ENCODE measurements at places on chromosomes 2 and 18.

DNA sequence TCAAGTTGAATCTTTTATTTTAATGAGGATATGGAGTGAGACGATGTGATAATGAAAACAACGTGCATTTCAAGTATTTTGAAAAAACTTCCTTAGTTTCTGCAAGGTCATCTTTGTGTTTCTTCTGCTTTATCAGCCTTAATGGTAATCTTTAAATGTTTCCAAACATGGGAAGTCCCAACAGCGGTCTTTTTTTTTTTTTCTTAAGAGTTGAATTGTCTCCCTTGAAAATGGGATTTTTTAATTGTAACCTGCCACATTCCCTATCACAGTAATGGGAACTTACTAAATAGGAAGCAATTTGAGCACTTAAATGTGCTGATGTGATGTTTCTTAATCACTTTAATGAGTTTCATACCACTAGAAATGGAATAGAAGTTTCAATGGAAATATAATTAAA lies 45.8 kb downstream of the ATIC start:
- peak; percentile 55 for DNase-seq

DNA sequence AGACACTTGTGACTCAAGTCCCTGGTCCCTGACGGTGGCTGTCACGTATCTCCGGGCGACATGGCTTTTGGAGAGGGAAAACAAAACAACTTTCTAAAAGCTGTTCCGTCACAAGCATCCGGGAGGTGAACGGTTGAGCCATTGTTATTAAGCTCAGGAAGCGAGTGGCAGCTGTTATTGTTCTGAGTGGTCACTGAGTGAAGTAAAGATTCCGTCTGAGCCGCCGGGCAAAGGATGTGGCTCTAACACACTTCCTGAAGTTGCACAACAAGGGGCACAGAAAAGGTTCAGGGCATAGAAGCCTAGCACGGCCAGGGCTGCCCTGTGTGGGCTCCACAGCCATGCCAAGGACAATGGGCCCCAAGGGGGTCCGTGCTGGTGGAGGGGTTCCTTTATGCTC lies 24.3 kb downstream of the INPP5D start:
- DNase-seq, result no peak

DNA sequence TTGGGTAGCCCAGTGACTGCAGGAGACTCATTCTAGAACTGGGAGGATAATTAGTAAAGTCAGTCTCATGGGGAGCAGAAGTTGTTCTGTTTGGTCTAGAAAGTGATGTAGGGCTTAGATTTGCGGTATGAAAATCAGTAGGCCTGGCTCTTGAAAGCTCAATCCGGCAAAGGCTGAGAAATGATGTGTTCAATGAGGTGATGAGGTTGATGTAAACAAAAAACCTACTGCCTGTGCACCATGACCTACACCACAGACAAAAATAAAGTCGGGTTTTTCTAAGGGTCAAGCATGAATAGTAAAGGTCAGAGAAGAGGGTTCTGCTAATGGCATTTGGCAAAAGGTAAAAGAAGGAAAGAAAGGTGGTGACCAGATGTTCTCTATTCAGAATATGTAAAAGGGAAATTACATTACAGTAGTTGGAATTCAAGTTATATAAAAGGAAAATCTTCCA lies 80.8 kb upstream of the COL5A2 start:
- DNase-seq, result peak; percentile 23

DNA sequence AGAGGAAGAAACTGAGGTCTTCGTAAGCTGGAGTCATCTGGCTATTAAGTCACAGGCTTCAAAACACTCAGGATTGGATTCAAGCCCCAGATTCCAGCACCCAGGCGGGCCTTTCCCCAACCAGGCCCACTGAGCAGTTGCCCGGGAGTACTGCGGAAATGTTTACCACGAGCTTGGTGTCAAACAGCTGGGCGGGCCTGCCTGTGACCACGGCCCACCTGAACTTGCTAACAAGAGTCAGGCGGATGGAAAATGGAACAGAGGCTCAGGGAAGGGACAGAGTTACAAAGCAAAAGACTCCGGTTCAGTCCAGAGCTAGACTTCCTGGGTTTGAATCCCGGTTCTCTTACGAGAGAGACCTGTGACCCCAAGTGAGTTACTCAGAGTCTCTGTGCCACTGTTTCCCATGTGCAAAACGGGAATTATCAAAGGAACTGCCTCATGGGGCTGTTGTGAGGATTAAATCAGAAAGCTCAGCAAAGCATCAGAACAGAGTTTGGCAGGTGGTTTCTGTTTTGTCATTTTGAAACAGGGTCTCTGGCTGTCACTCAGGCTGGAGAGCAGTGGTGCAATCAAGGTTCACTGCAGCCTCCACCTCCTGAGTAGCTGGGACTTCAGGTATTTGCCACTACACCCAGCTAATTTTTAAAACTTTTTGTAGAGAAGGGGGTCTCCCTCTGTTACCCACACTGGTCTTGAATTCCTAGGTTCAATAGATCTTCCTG lies 49.0 kb upstream of the TFCP2L1 start:
- DNase-seq, result no peak

DNA sequence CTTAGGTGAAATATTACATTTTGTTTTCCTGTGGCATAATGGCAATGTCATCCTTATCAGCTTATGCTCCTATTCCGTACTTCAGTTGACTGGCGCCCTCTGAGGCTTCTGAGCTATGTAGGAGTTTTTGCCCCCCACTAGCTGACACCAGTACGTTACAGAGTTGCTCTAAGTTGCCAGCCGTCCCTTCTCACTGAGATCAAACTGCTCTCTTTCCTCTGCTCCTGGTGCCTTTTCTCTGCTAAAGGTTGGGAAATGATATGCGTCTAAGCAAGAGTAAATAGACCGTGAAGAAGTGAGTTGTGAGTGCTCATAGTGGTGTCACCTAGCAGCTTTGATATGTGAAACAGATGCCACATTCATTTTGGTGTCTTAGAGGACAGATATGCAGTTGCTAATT lies 99.2 kb downstream of the RAPGEF4 start:
- no peak for DNase-seq

DNA sequence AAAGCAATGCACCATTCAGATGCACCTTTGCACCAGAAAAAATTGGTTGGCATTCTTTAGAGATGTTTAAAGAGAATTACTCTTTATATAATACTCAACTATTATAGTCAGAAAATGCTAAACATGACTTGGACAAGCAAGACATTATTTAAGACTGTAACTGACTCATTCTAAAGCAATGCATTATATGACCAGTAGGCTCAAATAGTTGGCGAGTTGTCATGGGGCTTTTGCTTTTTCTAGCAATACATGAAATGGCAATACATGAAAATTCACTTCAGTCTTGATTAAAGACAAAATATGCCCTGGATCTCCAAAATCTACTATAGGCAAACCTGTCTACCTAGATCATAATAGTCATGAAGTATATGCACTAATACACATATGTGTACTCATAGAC lies 216.9 kb upstream of the VWC2L start:
- peak; percentile 82 for DNase-seq

- DNase-seq, result peak; percentile 75
These were observed 29.2 kb upstream of the TEX44 start for GRCh38 chr2:231563378-231563961.

DNA sequence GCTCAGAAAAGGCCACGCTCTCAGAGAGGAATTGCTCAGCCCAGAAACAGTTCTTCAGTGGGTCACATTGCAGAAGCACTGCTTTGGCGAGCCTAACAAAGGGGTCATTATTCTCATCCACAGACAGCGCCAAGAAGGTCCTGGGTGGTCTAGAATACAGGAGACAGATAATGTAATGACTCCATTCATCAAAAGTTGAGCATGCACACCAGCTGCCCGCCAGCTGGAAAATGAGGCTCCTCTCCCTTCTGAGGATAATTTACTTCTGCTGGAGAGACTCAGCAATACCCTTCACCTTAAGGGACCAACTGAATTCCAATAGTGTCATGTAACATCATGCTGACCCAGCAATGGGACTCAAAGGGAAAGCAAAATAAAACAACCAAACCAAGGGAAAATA lies 79.9 kb downstream of the TRIB2 start:
- no peak for DNase-seq

DNA sequence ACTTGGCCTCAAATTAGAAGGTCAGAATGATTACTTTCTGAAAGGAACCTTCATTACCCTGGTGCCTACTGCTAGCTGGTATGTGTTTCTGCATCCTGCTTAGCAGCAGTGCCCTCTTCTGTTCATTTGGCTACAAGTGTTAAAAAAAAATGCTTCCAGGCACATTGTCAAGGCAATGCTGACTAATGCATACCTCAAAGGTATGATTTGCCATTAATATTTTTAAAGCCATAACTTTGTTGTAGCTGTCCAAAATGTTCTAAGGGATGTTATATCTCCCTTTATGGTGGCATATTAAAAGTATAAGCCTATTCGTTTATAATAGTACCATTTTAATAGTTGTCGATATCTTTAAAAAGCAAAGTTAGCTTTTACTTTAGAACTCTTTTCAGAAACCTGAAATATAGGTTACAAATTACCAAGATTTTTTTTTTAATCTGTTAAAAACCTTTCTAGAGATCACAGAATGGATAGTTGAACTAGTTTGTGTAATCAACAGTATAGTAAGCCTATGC lies 52.0 kb upstream of the FAM171B start:
- peak; percentile 87 for DNase-seq

DNA sequence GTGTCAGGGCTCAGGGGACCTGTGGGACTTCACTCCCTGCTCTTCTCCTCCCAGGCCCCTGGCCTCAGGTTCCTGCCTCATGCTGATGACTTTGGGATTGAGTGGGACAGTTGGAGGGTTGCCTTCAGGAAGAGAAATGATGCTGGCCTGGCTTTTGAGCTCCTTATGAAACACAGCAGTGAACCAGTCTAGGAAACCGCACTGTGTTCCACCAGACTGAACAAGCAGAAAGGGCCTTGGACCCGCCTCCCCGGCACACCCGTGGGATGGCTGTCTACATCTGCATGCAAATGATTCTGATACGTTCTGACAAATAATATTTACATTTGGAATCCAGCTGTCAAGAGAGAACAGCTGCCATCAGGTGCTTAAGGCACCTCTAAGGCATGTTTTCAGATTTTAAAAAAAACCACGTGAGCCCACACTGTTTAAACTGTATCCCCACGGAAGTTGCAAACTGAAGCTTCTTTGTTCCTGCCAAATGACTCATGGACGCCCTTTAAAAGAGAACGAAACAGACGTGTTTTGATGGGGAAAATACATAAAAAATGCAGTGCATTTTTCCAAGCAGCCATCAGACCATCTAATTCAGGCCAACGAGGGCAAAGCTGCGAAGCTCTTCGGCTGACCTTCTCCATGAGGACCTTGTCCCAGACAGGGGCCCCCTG lies 27.6 kb upstream of the ASAP2 start:
- DNase-seq, result peak; percentile 92

- DNase-seq, result no peak
These were observed 90.9 kb downstream of the CAPN13 start for GRCh38 chr2:30716123-30716900.

- DNase-seq, result peak; percentile 7
These were observed 32.4 kb upstream of the RBBP8 start for GRCh38 chr18:22900558-22901238.

- no peak for DNase-seq
These were observed 98.3 kb upstream of the EPC2 start for GRCh38 chr2:148546270-148546669.

GRCh38 chr2:128282976-128283810 lies 35.5 kb downstream of the HS6ST1 start:
- no peak for DNase-seq

- no peak for DNase-seq
These were observed 57.4 kb downstream of the LINC00305 start for GRCh38 chr18:64091526-64091925.

GRCh38 chr2:102033031-102033749 lies 41.4 kb downstream of the IL1R2 start:
- peak; percentile 53 for DNase-seq

- peak; percentile 36 for DNase-seq
These were observed 1.5 kb downstream of the ARPC2 start for GRCh38 chr2:218218268-218219185.

GRCh38 chr2:650343-651310 lies 26.6 kb downstream of the TMEM18 start:
- peak; percentile 23 for DNase-seq

GRCh38 chr2:218168016-218168415 lies 1.3 kb upstream of the CXCR1 start:
- DNase-seq, result peak; percentile 44

- no peak for DNase-seq
These were observed 21.9 kb upstream of the NPC1 start for GRCh38 chr18:23608211-23608610.

DNA sequence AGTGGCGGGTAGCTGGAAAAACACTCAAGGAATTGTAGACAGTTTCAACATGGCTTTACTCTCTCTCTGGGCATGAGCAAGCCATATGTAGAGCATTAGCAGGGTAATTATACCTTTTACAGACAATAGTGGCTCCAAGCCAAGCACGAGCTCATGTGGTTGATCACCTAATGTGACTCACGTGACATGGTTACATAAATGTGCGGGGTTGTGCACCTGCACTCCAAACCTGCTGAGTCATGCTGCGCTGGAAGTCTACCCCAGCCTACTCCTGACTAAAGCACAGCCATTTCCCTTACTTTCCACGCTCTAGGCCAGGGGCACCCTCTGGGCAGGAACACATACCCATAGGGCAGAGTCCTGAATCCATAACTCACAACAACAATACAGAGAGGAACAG lies 232.8 kb downstream of the MBD5 start:
- no peak for DNase-seq

DNA sequence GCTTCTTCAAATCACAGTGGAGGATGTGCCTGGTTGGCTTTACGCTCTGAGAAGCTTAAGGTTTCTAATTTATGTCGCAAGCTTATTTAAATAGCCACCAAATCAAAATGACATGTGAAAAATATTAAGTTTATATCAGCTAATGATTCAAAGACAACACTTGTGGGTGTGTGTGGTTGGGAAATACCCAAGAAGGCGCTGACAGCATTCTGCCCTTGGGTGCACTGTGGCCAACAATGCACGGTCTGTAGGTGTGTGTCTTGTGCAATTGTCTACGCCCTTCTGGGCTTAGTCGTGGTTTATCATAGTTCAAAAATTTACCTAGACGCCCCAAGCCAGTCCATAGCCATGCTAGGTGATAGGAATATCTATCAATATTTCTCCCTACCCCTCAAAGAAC lies 60.9 kb downstream of the KCTD1 start:
- peak; percentile 62 for DNase-seq

DNA sequence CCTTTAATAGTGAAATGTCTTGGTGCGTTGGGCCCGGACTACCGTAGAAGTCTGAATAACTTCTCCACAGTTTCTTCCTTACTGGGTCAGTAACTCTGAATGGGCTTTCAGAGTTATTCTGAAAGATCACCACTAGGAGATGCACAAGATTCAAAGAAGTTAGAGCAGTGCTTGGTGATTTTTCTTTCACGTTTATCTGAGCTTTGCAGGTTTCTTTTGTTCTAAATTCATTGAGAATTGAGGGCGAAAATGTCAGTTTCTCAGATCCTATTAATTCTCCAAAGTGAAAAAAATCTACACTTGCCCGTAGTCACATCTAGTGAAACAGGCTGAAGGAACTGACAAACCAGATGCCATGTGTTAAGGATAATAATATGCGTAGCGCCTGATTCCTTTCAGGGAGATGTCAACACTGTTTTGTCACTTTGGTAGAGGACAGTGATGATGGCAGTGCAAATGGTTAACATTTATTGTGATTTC lies 70.1 kb downstream of the QPCT start:
- peak; percentile 85 for DNase-seq

GRCh38 chr2:47699533-47700215 lies 83.3 kb upstream of the MSH6 start:
- no peak for DNase-seq

- no peak for DNase-seq
These were observed 111.0 kb downstream of the KCNF1 start for GRCh38 chr2:11022591-11023273.

GRCh38 chr18:58355243-58355642 lies 273.6 kb downstream of the ALPK2 start:
- DNase-seq, result no peak

- DNase-seq, result peak; percentile 84
These were observed 797 bp downstream of the CTIF start for GRCh38 chr18:48539406-48540250.

Data from GM23248 (cell line).